Hypothalamus (tissue), 51 donors: ENCODE measurements at places on chromosomes 2 and 18.

GRCh38 chr2:25176138-25176537 lies 7.8 kb upstream of the POMC start:
- DNase-seq: no peak

- DNase-seq: no peak
These were observed 685.6 kb upstream of the SALL3 start for GRCh38 chr18:78293940-78294541.

GRCh38 chr18:72652990-72653593 lies 109.0 kb upstream of the CBLN2 start:
- peak; percentile 19 for DNase-seq

DNA sequence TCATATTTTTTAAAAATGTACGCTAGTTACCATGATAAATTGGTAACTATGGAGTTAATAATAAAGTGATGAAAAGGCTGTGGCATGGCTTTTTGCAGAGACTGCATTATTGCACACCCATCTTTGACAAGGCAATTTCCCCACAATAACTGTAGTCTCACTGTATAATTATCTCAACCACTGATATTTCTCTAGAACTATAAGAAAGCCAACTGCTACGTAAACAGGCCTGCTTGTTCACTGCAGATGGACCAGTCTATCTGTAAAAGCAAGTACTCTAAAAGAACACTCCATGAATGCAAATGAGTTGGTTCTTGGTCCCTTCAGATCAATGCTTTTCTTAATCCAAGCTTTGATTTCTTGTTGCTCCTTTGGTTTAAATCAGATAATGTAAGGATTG lies 218.7 kb downstream of the RBM43 start:
- DNase-seq: no peak

DNA sequence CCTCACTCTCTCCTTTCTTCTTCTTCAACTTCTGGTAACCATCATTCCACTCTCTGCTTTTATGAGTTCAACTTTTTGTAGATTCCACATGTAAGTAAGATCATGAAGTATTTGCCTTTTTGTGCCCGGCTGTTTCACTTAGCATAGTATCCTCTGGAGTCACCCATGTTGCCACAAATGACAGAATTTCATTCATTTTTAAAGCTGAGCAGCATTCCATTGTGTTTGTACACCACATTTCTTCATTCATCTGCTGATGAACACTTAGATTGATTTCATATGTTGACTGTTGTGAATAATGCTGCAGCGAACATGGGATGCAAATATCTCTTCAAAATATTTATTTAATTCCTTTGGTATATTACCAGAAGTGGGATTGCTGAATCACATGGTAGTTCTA lies 133.6 kb upstream of the ERBB4 start:
- DNase-seq: no peak

DNA sequence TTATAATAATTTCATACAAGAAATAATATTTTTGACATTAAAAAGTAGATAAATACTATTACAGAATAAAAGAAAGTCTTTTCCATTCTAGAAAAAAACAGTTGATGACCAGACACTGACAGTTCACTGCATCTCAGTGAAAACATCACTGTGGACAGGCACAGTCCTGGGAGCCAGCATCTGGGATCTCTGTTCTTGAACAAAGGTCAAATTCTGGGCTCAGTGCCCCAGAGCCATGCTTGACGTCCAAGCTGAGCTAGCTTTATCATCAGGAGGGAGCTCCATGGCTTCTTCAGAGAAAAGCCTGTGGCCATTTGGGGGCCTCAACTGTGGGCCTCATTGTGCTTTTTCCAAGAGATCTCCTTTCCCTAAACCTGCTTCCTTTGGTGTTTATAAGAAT lies 86.1 kb upstream of the SRD5A2 start:
- no peak for DNase-seq

DNA sequence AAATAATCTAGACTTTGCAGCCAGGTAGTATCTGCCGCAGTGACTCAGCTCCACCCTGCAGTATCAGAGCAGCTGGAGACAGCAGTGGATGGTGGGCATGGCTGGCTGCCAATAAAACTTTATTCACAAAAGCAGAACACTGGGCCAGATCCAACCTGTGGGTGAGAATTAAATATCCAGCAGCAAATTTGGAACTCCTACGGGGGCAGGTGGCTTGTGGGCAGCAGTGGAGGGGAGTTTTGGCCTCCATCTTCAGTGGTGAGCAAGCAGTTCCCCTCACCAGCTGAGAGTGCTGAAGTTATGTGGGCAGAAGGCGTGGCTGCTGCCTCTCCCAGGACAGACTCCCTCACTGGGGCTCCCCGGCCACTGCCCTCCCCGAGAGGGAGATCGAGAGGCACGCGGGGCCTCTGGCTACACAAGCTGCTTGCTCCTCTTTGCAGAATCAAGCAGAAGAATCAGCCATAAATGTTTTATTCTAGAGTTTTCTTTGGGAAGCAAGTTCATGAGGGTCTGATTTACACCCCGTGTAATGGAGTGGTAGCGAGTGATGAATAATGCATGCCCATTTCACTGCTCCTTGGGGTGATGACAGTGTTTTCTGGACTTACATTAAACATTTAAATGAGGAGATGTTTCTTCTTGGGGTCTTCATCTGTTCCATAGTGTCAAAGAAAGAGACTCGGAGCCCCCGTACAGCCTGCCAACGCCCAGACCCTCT lies 204.3 kb downstream of the SEPTIN10 start:
- DNase-seq: no peak

DNA sequence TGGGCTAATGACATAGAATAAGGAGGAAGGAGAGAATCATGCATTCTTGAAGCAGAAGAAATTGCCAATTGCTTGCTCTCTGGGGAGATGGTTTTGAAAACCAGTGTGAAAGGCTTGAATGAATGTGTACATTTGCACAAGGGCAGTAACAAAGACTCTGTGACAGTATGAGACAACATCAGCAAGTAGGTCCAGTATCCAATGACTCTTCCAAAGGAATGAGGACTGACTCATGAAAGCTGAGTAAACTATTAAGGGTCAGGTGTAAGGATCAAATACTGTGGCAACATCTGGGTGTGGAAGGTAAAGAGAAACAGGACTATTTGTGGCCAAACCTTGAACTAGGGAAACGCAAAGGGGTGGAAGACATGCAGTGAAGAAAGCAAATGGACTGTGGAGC lies 886.0 kb upstream of the CHAC2 start:
- DNase-seq: no peak

- DNase-seq: no peak
These were observed 173.7 kb downstream of the TTC32 start for GRCh38 chr2:19728125-19728524.

DNA sequence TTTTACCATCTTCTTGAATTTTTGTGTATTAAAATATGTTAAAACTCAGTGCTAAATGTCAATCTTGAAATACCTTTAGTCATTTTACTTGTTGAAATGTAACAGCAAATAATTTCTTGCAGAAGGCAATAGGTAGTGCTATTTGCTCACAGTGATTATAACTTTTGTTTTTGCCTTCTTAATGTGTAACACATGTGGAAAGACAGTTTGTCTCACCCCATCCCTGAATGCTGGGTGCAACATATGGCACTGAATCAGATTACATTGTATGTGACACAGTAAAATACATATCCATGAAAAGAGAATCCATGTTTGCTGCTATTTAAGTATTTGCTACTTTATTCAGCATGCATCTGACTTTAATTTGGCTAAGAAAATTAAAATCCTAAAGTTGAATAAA lies 35.3 kb downstream of the FRZB start:
- DNase-seq: no peak

- DNase-seq: no peak
These were observed 33.9 kb upstream of the SEMA4C start for GRCh38 chr2:96903815-96904214.

DNA sequence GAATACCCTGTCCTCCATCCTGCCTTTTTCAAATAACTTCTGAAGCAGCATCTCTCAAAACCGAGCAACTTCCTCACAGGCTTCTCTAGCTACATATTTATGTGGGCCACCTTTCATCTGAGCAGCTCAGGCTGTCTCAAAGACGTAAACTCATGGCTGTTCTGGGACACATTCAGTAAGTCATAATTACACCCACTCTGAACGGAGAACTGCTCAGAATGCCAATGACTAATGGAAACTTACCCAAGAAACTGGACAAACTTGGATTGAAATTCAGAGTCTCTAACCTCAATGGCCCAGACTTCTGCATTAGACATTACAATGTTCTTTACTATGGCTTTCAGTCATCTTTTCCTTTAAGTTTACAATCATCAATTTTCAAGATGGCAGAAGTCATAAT lies 145.2 kb downstream of the RAD51AP2 start:
- no peak for DNase-seq

GRCh38 chr18:26746398-26746797 lies 119.1 kb downstream of the AQP4 start:
- DNase-seq: no peak

DNA sequence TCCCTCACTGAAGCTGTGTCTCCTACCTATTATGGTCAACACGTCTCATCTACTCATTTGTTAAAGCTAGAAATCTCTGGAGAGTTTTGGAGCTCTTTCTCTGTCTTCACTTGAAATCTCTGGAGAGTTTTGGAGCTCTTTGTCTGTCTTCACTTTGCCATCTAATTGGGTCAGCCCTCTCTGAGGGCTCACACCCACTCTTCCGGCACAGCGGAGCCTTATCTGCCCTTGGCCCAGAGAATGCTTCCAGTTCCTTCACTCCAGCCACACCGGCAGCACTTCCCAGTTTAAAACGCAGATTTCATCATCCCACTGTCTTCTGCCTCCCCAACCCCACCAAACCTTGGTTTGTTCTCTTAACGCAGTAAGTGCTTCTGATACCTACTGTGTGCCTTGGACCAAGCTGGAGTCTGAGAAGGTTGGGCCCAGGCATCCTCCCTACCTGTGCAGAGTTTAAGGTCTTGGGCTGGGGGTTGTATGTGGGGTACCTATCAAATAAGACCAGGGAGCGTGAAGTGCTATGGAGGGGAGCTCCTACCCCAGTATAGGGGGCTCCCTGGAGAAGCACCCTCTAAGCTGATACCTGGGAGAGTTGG lies 5.0 kb downstream of the HPCAL1 start:
- DNase-seq: no peak

GRCh38 chr18:46748466-46748865 lies 8.4 kb downstream of the ST8SIA5 start:
- no peak for DNase-seq

- no peak for DNase-seq
These were observed 107.8 kb downstream of the MEP1B start for GRCh38 chr18:32297579-32298170.

DNA sequence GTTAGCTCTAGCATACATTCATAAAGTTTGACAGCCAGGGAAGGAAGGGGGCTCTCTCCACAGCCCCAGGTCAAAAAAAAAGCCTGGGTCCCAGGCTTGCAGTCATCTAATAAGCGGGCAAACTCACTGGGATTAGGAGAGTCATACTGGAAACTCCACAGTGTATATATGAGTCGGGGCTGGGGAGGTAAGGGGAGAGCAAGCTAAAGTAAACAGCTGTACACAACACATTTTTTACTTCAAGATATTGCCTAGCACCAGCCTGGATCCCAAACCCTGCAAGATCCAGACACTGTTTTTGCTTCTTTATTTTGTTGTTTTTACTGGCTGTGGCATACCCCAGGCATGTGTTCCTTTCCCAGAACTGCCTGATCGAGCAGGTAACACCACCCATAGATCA lies 291.3 kb upstream of the TANK start:
- DNase-seq: no peak

GRCh38 chr2:178994264-178994663 lies 55.7 kb downstream of the CCDC141 start:
- no peak for DNase-seq

DNA sequence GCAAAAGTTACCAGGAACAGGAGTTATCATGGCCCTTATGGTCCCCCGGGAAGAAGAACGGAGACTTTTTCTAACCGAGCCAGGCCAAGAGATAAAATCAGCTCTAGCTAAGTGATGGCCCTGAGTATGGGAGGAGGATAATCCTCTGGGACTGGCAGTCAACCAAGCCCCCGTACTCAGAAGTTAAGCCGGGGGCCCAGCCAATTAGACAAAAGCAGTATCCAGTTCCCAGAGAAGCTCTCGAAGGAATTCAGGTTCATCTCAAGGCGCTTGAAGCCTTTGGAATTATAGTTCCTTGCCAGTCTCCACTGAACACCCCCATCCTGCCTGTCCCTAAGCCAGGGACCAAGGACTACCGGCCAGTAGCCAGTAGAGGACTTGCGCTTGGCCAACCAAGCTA lies 365.3 kb upstream of the TCF4 start:
- DNase-seq: no peak

GRCh38 chr2:105865222-105865913 lies 120.7 kb downstream of the NCK2 start:
- no peak for DNase-seq

DNA sequence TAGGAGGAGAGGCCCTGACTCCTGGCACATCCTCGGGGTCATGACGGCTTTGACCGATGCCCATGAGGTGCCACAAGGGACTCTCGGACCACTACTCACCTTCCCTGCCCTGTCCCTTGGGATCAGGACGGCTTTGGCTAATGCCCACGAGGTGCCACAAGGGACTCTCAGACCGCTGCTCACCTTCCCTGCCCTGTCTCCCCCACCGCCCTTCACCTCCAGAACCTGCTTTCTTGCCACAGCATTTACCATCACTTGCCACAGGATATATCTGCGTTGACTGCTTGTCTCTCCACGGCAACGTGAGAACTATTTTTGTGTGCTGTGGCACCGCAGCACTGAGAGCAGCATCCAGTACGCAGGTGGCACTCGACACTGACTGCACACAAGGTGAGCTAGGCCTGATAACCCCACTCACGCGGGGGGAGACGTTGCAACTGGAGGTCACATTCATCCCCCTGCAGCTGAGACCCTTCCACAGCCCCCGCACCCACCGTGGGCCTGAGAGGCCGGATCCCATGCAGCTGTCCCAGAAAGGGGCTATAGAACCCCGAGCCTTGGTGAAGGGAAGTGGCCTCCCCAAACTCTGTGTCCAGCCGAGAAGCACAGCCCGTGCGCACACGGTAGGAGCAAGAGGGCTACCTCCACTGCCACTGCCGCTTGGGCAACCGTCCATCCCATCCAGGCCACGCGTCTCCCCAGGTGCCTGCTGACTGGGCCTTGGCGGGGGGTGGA lies 47.5 kb downstream of the ANO7 start:
- DNase-seq: no peak

DNA sequence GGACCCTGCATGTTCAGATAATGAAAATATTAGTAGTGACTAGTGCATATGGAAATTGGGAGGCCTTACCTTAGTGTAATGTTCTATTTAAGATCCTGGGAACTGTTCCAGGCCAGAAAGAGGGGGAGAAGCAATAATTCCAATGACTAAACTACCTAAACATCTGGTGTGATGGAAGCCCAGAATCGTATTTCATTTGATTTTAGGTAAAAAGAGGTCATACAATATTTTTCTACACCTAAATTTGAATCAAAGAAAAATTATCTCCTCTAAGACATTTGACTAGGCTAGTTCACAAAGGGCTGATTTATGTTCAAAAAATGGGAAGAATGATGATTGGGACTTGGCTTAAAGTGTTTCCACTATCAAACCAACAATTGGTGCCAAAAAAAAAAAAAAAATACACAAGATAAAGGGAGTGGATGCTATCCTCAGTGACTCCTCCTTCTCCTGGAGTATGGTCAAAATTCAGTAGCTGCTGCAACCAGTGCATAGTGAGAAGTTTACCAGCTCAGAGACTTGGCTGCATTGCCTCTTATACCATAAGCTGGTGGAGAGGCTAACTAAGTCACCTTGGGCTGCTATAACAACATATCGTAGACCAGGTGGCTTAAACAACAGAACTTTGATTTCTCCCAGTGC lies 1038.3 kb upstream of the ACVR2A start:
- no peak for DNase-seq
